ENCODE measurements at places on chromosomes 1 and 21.

- no peak overlapping the region for H3K27ac ChIP-seq
- no peaks in the 10 kb centered on the region for H3K36me3 ChIP-seq
- no peak overlapping the region for H3K4me3 ChIP-seq
- no peaks in the 10 kb centered on the region for H3K27me3 ChIP-seq
- DNase-seq: no peak
Observed at GRCh38 chr1:62265956-62266935, 53.0 kb downstream of the KANK4 start.

DNA sequence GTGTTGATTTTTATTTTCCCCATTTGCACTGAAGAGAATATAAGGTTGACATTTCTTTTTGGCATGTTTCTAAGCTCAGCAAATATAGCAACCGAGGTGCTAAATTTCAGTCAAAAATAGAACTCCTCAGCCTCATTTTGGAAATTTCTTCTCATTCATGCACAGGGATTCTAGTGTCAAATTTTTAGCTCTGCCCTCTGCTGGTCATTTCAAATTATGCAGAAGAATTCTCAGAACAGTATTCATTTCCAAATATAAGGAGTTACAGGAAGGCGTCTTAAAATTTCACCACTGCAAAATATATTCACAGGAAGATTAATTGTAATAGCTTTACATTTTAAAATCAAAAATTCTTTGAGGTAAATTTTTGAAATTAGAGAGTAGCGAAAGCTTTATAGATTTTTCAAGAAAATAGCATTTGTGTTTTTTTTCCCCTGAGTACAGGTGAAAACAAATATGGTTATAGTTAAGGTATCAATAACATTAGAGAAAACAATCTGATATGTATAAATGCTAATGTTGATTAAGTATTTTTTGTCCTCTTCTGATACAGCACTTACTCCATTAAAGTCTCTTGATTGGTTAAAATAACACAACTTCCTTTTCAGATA lies 57.9 kb downstream of the FMN2 start:
- DNase-seq: no peak
- no peak overlapping the region for H3K4me3 ChIP-seq
- H3K27me3 ChIP-seq: no peaks in the 10 kb centered on the region
- no peaks in the 10 kb centered on the region for H3K4me1 ChIP-seq
- H3K36me3 ChIP-seq: no peaks in the 10 kb centered on the region

DNA sequence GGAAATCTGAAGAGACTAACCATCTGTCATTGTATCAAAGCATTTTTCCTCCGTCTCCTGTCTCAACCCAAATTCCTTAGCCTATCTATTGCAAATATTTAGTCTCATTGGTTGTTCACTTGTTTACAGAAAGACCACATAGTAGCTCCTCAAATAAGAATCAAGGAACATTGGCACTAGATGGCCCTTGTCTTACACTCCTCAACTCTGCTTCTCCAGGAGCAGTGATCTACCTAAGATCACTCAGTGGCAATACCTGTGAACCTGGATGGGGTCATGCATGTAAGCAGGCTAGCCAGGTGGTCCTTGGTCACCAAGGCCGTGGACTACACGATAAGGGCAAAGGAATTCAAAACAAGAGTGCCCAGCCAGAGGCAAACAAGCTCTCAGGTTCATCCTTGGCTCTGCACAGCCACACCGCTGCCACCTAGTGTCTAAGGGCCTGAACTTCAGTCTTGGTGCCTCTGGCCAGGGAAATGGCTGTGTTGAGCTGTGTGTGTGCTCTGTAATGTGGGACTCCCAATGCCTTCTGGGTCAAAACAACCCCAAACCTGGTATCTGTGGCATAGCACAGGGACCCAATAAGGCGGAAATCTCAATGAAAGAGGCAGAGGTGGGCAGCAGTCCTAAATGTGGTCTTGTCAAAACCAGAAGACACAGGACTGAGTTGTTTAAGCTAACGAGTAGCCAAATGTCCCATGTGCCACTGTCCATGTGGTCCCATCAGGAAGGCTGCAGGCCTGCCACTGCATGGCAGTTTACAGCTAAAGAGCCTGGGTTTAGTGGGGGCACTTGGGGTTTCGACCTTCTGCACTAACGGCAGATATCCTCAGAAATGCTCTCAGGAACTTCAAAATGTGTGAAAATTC lies 54.5 kb downstream of the GPR161 start:
- H3K27ac ChIP-seq: no peak overlapping the region
- no peaks in the 10 kb centered on the region for H3K27me3 ChIP-seq
- H3K36me3 ChIP-seq: no peaks in the 10 kb centered on the region
- DNase-seq: peak; percentile 80

DNA sequence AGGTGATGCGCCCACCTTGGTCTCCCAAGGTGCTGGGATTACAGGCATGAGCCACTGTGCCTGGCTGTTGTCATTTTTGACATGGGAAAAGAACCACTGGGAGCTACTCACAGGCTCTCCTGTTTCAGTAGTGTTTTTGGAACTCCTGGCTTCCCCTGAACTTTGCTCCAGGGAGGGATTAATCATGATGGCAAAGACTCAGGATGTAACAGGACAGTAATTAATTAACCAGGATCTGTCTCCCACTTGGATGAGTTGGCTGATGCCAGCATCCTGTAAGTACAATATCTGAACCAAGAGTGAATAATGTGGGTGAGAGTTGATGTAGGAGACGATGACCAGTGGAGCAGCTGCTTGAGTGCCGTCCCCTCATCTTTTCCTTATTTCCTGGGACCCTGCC lies 4.9 kb downstream of the SFT2D2 start:
- H3K27me3 ChIP-seq: no peaks in the 10 kb centered on the region
- no peak overlapping the region for H3K4me3 ChIP-seq
- peaks cover 3% of the 10 kb centered on the region for H3K4me1 ChIP-seq
- no peak for DNase-seq
- H3K36me3 ChIP-seq: no peaks in the 10 kb centered on the region

DNA sequence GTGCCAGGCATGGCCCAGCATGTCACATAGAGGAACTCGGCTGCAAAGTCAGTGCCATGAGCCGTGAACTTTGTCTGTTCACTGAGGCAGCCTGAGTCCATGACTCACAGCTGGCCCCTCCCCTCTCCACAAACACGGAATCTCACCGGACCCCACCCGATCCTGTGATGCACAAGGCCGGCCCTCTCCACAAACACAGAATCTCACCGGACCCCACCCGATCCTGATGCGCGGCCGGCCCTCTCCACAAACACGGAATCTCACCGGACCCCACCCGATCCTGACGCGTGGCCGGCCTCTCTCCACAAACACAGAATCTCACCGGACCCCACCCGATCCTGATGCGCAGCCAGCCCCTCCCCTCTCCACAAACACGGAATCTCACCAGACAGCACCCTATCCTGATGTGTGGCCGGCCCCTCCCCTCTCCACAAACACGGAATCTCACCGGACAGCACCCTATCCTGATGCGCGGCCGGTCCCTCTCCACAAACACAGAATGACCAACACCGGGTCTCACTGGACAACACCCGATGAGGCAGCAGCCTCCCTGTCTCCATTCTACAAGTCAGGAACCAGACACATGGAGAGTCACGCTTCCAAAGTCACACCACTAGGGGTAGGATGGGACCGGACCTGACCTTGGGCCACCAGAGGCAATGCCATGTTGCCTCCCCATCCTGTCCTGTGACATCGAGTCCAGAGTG lies 39.6 kb upstream of the GPR153 start:
- no peaks in the 10 kb centered on the region for H3K4me1 ChIP-seq
- no peak overlapping the region for H3K4me3 ChIP-seq
- no peaks in the 10 kb centered on the region for H3K36me3 ChIP-seq
- DNase-seq: no peak
- no peaks in the 10 kb centered on the region for H3K27me3 ChIP-seq
- H3K27ac ChIP-seq: no peak overlapping the region

- no peaks in the 10 kb centered on the region for H3K4me1 ChIP-seq
- H3K27ac ChIP-seq: no peak overlapping the region
- no peaks in the 10 kb centered on the region for H3K27me3 ChIP-seq
- H3K36me3 ChIP-seq: no peaks in the 10 kb centered on the region
- no peak overlapping the region for H3K4me3 ChIP-seq
- DNase-seq: no peak
Observed at GRCh38 chr21:35138665-35139381, 89.7 kb upstream of the RUNX1 start.

- H3K27me3 ChIP-seq: no peaks in the 10 kb centered on the region
- peak overlapping the region; percentile 93 for H3K27ac ChIP-seq
- no peak overlapping the region for H3K4me3 ChIP-seq
- H3K36me3 ChIP-seq: no peaks in the 10 kb centered on the region
Observed at GRCh38 chr1:234583755-234584419, 26.1 kb downstream of the IRF2BP2 start.

DNA sequence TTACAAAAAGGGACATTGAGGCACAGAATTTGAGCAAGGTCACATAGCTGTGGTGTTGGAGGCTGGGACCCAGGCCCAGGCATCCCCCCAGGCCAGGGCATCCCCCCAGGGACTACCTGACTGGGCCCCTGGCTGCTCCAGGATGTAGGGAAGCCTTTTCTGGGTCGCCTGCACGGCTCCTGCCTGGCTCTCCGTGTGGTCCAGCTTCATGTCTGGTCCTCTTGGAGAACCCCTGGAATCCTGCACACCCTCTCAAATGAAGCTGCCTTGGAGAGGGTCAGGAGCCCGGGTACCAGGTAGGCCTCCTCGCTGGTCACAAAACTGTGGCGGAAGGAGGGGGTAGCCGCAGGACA lies 919 bp upstream of the CELSR2 start:
- H3K27me3 ChIP-seq: no peaks in the 10 kb centered on the region
- no peak overlapping the region for H3K4me3 ChIP-seq
- no peaks in the 10 kb centered on the region for H3K36me3 ChIP-seq
- no peaks in the 10 kb centered on the region for H3K4me1 ChIP-seq

All from aorta (tissue), 5 donors.